ENCODE measurements at places on chromosomes 1 and 21.

DNA sequence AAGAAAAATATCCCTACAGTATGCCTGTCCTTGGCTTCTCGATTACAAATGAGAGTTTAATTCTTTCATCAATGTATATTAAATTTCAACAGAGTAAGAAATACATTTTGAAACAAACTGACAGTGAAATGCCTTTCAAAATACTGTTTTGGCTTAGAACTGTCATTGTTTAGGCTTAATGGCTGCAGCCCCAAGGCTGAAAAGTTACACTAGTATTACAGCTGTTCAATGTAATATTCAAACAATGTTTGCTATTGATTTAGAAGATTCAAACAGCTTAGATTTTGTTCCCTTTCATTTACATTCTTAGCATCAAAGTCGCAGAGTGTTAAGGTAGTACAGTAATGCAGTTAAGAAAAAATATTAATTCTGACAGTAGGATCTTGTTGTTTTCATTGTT lies 882.9 kb upstream of the ADGRL2 start:
- no peak for DNase-seq

GRCh38 chr1:80448081-80448480 lies 1352.7 kb upstream of the ADGRL2 start:
- DNase-seq: no peak

GRCh38 chr1:15799004-15799867 lies 8.2 kb downstream of the UQCRHL start:
- no peak for DNase-seq

- no peak for DNase-seq
Measured at GRCh38 chr1:226761322-226761721, 22.2 kb upstream of the ITPKB start.

- no peak for DNase-seq
Measured at GRCh38 chr1:167463875-167464575, 54.3 kb downstream of the CD247 start.

DNA sequence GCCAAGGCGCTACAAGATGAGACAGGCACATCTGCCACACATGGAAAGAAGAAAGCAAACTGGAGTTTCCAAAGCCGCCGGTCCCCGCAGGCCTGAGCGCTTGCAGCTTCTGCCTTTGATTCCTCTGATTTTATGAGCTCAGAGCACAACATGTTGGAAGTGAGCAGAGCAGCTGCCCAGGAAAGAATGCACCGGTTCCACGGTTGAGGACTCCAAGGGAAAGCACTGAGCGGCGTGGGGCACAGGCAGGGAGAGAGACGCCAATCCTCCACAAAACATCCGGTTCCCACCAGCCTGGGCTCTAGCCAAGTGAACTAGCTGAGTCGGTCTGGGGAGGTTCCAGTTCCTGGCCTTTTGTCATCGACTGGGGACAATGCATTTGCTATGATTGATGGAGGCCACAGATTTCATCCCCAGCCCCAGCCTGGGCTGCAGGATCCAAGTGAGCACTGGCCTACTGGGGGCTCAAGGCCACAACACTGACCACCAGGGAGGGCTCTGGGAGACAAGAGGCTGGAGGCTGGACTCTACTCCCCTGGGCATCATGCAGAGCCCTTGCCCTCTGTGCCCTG lies 253.1 kb upstream of the IRF2BP2 start:
- no peak for DNase-seq

DNA sequence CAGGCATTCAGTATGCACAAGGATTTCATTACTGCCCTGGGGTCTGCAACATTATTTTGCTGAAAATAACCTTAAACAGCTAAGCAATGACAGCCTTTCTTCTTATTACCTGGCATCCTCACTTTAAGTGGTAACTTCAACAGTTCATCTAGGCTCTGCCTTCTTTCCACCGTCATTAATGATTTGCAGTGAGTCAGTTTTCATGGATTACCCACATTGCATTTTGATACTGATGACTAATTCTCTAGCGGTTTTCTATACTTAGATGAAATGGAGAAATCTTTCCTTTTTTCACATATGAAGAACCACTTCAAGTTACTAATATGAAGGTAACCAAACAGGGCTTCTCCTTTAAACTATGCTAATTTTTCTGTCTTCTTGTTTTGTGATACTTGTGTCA lies 226.9 kb upstream of the TMPRSS15 start:
- no peak for DNase-seq

GRCh38 chr1:166354406-166354805 lies 187.6 kb upstream of the FAM78B start:
- no peak for DNase-seq

- DNase-seq: no peak
Measured at GRCh38 chr1:116510361-116510760, 60.5 kb downstream of the CD58 start.

GRCh38 chr1:210754878-210755665 lies 378.9 kb downstream of the KCNH1 start:
- DNase-seq: peak; percentile 49

DNA sequence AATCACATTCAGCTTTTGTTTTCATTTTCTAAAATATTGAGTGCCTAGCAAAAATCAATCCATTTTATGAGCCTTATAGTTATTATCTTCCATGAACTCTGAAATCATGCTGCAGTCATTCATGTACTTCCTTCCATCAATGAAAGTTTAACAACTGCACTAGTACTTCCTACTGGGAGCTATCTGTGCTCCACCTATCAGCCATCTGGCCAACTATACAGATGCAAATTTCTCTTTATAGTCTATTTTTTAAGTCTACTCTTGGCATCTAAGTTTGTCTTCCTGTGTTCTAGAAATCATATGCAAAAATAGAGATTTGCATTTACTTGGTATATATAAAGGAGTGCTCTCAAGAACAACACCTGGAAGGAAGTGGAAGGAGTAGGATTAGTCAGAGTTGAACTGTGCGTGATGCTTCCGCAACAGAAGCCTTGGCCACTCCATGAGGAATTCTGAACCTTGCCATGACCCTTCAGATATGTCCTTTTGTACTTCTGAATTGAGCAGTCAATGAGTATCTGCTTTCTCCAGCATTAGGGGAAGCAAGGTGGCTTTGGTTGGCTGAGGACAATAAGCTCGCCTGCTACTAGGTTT lies 403.2 kb upstream of the ADAMTS5 start:
- DNase-seq: no peak

- DNase-seq: peak; percentile 68
Measured at GRCh38 chr1:26275580-26276431, 4.1 kb upstream of the SH3BGRL3 start.

- no peak for DNase-seq
Measured at GRCh38 chr1:22287273-22287672, 144.4 kb upstream of the WNT4 start.

DNA sequence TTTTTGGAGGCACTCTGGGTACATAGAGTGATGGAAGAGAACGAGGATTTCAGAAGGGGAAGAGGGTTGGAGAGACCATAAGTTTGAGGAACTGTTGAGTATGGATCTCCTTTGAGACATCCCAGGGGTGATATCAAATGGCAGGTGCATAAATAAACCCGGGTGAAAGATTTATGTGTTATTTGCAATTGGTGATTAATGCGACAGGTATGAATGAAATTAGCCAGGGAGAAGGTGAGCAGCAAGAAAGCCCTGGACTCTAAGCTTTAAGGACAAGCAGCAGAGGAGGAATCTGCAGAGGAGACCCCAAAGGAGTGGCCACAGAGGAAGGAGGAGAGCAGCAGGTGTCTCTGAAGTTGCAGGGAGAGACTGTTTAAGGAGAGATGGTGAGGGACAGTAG lies 8.8 kb upstream of the REN start:
- DNase-seq: no peak

- no peak for DNase-seq
Measured at GRCh38 chr1:183255073-183255472, 69.0 kb downstream of the LAMC2 start.

GRCh38 chr1:152697701-152698600 lies at the start of gene LCE2A:
Gene LCE2A (plus strand): TSS chr1:152698345. CDS start chr1:152698902, 557 bp downstream.
- DNase-seq: no peak

DNA sequence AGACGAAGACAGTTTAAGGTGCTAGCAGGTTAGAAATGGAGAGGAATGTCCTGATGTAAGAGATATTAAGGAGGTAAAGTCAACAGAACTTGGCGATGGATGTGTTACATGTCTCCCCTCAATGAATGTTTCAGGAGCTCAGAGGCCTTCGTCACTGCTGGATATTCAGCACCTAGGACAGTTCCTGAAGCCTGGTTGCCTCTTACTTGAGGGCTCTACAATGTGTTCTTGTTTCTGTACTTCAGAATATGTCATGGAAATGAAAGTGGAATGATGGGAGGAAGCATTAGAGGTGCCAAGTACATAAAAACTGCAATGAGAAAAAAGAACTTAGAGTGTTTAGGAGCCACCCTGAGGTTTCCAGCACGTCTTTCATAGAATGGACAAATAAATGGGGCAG lies 17.7 kb downstream of the TNR start:
- no peak for DNase-seq

GRCh38 chr1:44061857-44062256 lies 30.6 kb upstream of the SLC6A9 start:
- DNase-seq: no peak

- DNase-seq: peak; percentile 36
Measured at GRCh38 chr1:202671399-202671798, 38.9 kb downstream of the SYT2 start.

DNA sequence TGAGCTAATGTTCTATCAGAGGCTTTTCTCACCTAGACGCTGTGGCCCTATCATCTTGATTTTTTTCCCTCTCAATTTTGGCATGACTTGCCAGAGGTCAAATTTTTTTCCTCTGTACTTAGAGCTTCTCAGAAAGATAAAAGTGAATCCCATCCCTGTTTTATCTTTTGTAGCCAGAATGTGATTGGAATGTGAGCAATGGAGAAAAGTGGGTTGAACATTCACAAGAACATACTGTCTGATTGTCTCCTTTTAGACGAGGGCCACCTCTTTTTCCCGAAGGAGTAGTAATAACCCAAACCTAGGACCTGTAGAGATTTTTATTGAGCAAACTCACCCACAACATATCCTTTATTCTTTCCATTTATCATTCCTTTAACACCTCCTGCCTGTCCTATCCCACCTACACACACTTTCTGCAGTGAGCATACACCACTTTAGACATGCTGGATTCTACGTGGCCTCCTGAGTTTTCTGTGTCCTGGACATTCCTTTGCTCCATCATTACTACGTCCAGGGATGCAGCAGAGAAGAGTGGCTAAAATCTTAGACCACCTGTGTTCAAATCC lies 15.9 kb downstream of the S100A10 start:
- no peak for DNase-seq

GRCh38 chr1:68954841-68955240 lies 458.0 kb upstream of the DEPDC1 start:
- DNase-seq: no peak

DNA sequence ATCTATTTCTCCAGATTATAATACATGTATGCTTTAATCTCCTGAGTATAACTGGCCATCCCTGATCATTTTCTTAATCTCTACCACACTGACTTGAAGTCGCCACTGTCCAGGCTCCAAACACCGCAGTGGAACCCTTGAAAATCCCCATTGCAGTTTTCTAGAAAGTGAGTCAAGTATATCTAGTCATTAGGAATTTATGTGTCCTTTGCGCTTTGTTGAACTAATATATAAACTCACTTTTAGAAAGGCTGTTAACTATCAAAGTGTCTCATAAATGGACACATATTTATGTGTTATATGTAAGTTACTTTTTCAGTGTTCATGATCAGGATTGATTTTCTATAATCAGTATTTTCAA lies 211.5 kb downstream of the PATJ start:
- DNase-seq: no peak

DNA sequence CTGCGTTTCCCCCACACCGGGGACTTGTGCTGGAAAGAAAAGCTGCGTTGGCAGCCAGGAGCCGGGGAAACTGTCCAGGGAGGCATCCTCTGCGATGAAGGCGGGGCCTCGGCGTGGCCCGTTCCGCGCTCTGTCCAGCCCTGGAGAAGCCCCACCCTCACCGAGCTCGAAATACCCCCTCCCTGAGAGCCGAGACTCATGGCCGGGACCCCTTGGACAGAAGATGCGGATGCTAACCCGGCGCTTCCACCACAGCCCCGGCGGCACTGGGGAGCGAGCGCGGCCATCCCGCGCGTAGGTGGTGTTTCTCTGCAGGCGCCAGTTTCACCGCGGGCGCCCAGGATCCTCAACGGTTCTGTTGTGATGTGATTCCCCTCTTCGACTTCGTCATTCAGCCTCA lies 31.6 kb downstream of the PDE9A start:
- DNase-seq: no peak

GRCh38 chr1:63757334-63757733 lies 16.5 kb upstream of the ROR1 start:
- no peak for DNase-seq

DNA sequence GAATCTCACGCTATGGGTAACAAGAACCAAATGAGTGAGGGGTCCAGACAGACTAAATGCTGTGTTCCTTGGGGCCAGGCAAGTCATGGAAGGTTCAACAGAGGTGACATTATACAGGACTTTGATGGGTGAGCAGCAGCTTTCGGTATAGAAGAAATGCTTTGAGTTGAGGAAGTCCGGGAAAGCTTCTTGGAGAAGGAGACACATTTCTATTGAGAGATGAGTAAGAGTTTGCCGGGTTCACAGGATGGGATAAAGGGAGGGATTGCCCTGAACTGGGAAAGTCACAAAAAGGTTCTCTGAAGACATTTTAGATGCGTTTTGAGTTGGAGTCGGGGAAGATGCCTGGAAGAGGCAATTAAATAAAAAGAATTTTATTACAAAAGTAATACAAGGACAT lies 580 bp upstream of the AZIN2 start:
- DNase-seq: no peak

DNA sequence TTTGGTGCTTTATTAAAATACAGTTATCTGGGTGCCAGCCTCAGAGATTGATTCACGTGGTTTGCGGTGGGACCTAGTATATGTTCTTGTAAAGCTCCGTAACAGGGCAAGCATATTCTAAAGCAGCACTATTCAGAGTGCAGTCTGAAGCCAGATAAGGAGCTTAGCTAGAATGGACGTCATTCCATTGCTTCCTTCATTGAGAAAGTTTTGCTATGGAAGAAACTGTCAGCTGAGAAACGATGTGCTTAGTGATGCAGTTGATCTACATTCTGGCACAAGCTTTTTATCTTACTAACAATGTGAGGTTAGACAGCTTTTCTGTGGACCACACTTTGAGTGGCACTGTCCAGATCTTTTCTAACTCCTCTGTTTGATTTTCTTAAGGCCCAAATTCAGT lies 26.2 kb downstream of the SLC44A3 start:
- no peak for DNase-seq

DNA sequence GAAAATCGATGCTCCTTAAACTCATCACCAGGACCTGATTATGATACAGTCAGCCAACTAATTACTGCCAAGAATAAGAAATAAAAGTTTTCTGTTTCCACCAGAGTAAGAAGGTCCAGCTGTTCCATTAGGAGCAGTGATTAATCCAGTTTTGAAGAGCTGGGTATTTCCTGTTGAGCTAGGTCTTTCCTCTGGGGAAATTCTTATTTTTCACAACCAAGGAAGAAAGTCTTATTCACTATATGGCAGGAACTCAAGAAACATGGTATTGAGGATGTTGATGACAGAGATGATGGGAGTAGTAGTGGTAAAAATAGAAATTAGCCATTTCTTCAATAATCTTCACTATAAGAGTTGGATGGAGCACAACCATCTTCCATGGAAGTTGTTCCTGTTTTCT lies 374.6 kb upstream of the RUNX1 start:
- DNase-seq: no peak

Measured in BE2C (cell line).